Tibial nerve (tissue), 4 donors: ENCODE measurements at places on chromosomes 3 and 15.

GRCh38 chr3:135034291-135034768 lies 239.3 kb downstream of the EPHB1 start:
- DNase-seq, result no peak

DNA sequence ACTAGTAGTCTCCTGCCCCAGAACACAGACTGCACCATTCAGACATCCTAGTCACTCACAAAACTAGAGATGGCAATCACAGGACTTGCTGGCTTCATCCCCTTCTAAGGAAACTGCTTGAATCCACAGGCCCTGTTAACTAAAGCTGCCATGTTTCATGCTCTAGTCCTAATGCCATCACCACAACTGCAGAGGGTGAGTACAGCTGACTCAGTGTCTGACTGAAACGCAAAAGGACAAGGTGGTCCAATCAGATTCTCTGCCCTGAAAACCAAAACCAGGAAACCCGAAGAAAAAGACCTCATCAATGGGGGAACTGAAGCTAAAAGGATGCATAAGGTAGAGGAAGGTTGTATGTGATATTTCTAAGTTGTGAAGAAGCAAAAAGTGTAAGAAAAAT lies 25.2 kb upstream of the TFDP2 start:
- DNase-seq, result no peak

DNA sequence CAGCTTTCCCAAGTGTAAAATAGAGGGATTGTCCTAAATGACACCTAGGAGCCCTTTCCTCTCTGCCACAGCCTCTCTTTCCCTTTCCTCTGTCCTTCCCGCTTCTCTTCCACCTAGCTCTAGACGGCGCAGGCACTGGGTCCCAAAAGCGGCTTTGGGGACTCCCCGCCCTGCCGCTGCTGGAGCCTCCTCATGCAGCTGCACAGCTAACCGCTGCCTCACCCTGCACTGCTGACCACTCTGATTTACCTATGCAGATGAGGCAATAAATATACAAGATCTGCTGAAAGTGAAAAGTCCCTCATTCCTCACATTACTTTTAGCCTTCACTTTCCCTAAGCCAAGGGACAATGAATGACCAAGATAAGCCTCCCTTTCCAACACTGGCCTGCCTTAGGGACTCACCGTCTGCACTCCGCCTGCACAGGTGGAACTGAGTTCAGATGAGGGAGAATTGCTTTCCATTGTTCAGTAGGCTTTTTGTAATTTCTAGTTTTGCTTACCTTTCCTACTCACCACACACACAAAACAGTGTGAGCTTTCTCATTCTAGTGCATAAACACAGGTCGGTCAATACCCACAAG lies 197.5 kb upstream of the BCL6 start:
- DNase-seq, result no peak

DNA sequence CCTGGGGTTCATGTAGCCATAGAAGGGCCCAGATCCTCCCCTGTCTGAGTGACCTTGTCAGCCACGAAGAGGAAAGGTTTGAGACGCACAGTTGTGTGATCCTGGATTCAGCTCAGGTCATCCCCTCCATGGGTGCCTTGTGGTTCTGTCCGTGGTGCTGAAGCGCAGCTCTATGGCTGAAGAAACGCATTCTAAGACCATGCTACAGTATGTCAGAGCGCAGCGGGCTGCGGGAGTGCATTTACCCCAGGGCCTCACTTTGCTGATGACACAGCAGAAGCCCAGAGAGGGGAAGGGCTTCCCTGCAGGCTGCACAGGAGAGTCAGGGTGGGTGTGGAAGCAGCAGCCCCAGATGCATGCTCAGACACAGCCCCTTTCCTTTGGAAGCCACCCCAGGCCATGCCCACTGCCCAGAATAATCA lies 68.8 kb upstream of the IQSEC1 start:
- DNase-seq, result no peak
